ENCODE measurements at places on chromosomes 1 and 21.
A peak's percentile ranks its signal among the peaks of the same experiment; 100 is the strongest.

DNA sequence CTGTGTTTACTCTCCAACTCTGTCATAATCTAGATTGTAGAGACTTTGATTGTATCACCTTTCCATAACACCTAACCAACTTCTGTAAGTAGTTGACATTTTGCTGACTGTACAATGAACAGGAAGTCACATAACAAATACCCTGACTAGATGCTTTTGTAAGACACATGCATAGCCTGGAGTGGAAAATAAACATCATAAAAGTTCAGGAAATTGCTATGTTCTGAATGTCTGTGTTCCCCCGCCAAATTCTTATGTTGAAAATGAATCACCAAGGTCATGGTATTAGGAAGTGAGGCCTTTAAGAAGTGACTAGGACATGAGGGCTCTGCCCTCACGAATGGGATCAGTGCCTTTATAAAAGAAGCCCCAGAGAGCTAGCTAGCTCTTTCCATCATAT, 40.4 kb upstream of the ZSWIM5 start:
- DNase-seq = no peak

- DNase-seq = no peak
Observed at GRCh38 chr1:18805150-18805879, 54.1 kb downstream of the TAS1R2 start.

DNA sequence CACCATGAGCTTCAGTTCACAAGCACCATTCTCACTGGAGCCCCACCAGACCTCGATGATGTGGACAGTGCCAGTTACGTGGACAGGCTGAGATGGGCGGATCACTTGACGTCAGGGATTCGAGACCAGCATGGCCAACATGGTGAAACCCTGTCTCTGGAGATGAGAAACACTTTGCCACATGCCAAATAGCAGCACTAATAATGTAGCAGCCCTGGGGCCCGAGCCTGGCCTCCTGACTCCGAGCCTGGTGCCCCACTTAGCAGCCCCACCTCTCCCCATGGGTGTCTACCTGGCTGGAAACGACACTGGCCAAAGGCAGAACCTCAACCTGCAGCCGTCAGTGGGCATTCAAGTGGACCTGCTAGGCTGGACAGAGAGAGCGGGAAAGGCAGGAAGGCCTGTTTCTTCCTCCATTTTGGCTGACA, 129.1 kb downstream of the TOMM20 start:
- no peak for DNase-seq

DNA sequence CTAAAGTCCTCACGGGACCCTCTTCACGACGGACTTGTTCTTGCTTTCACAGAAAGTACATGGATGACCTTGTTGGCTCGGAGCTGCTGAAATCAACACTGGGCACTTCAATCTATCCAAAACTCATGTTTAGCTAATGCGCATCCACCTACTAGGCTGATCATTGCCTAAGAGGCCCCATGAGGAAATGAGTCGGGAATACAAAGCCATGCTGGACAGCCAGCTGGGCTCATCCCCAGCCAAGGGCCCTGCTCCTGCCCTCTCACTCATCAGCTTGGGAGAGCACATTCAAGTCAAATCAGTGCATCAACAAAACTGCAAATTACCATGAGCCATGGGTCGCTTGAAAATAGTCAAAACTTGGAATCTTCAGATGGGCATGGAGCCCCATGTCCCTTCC, 14.8 kb upstream of the HEYL start:
- DNase-seq = no peak

GRCh38 chr1:109112056-109112651, 1.8 kb upstream of the ELAPOR1 start:
- no peak for DNase-seq

GRCh38 chr1:27000090-27000816, 6.8 kb downstream of the TRNP1 start:
- DNase-seq = no peak

GRCh38 chr1:220950576-220950975, 71.3 kb downstream of the HLX start:
- no peak for DNase-seq

- peak; percentile 47 for DNase-seq
Observed at GRCh38 chr1:63721531-63722189, 52.2 kb upstream of the ROR1 start.

DNA sequence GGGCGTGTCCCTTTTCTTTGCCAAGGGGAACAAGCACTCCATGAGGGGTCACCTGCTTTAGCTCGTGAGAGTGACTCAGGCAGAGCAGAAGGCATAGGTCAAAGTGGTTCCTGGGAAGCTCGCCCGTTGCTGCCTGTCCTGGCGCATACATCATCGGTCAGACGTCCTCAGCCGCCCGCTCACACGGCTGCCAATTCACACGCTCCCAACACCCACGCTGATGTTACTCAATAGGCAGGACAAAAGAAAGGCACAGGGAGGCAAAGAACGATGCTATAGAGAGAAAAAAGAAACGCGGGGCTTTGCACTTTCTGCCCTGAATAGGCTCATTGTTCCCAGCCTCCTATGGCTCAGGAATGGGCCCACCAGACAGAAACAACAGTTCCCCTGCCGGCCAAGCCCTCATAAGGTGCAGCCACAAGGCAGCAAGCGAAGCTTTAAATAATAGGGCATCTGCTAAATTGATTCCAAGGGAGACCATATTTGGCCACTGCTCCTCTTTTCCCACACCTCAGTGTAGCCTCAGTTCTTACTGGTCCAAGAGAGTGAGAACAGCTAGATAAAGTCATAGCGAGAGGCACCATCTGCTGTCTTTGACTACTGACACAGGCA, 38.7 kb downstream of the VTCN1 start:
- peak; percentile 62 for DNase-seq

- no peak for DNase-seq
Observed at GRCh38 chr1:112509005-112509659, 367 bp downstream of the WNT2B start.

GRCh38 chr1:151953409-151954094, 40.1 kb downstream of the S100A10 start:
- no peak for DNase-seq

DNA sequence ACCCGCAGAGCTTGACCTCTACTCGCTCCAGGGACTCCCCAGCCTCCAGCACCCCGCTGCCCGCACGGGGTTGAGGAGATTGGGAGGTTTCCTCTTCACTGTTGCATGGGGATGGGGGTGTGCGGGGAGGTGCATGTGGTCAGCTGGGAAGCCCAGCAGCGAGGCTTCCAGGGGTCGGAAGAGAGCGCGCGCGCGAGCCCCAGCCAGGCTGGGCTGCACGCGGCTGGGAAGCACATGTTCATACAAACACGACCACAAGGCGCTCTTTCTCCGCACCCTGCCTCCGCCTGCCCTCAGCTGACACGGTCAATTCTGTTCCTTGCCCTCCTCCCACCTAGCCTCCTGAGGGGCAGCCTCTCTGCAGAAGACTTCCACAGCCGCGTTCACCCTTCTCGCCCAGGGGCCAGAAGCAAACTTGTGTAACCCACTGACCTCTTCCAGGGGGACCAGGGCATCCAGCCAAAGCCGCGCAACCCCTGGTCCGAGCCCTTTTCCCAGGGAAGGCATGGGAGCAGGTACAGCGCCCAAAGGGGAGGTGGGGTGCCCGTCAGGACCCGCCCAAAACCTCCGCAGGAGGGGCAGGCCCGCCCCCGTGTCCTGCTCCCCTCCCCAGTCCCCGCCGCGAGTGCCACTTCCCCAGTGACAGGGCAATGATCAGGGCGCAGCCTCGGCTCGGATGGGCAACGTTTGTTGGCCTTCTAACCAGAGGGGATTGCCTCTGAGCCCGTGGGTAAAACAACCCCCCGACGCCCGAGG, 1.3 kb downstream of the COL24A1 start:
- DNase-seq = peak; percentile 49

GRCh38 chr1:67840449-67840848, 7.2 kb upstream of the GNG12 start:
- no peak for DNase-seq

DNA sequence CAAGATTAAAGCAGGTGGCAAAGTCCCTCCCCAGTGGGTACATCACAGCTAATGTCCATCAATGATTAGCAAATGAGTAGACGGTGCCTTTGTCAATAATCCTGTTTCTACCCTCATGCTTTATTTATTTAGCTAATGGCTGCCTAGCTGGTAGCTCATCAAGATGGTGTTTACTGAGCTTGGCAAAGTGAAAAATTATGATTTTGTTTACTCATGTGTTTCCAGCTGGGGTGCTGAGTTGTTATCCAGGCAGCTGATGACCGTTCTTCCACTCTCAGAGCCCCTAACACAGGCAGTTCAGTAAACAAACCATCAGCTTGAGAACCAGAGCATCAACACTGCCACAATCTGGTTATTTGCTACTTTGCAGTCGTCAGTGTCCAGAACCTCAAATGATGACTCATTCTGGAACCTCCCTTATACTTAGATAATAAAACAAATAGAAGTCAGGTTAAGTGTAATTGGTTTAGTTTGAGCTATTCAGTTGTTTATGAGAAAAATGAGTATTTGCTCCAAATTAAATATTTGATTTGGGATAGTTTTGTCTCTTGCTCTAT, 163.9 kb downstream of the ST6GALNAC5 start:
- DNase-seq = no peak

DNA sequence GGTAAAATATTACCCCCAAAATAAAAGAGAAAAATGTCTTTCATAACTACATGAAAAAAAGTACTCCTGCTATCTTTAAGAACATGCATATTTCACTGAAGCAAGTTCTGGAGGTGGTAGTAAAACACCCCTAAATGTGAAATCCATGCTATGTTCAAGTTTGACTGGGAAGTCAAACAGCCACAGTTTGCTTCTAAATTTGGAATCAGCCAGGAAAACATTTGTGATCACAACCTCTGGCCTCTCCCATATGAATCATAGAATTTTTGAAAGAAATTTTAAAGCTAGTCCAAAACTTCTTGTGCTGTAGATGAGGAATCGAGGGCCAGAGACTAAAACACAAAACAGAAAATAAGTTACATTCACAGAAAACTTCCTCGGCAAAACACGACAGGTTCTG, 6.6 kb downstream of the SORT1 start:
- no peak for DNase-seq

- no peak for DNase-seq
Observed at GRCh38 chr1:246797597-246797996, 73.4 kb downstream of the SCCPDH start.

DNA sequence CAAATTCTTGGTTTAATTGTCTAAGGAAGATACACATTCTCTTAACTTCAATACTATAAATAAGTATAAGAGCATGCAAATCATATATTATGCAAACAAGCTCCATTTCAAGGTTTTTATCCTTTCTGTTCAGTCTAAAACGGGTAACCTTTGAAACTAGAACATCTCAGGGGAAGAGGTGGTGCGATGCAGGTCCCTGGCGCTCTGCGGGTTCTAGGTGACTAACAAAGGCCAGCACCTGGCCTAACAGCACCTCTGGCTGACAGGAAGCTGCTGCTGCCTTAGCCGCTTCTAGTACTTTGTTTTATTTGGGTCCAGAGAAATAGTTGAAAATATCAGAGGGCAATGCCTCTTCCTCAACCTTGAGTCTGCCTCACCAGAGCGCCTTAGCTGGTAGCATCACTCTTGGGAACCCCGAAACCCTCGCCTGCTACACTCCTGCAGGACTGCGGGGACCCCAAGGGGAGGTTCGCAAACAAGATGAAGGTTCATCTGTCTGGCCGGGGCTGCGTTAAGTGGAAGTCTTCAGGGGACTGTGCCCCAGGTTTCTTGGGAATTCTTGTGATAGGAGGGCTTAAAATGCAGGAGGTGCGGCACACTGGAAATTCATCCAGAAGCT, 45.5 kb downstream of the PRDM15 start:
- peak; percentile 25 for DNase-seq

GRCh38 chr1:102628109-102628613, 480.2 kb downstream of the COL11A1 start:
- DNase-seq = no peak

DNA sequence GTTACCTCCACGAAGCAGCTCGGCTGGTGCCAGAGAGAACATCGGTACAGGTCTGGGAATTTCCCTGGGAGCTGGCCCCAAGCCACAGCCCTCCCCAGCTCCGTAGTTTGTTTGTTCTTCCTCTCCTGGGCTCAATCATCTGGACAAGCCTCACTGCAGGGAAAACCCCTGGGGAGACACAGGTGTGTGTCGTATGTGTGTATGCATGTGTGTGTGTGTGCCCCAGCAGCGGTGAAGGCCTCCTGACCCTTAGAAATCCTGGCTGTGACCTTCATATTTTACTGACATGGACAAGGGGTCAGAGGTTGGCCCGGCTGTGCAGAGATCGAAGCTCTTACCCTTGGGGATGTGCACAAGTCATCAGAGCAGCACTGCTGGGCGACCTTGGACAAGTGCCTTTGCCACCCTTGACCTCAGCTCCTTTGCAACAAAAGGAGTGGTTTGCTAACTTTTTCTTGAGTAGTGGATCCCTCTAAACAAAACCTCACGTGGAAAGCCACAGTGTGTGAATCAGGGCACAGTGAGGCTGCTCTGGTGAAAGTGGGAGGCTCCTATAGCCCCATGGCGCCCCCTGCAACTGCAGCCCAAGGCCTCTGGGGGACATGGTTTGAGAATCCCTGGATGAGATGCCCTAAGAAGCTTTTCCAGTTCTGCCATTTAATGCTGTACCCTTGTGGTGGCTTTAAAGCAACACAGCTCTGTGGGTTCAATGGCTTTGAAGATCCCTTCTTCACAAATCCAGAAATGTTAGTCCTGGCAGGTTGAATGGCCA, 12.3 kb upstream of the IL22RA1 start:
- DNase-seq = no peak

DNA sequence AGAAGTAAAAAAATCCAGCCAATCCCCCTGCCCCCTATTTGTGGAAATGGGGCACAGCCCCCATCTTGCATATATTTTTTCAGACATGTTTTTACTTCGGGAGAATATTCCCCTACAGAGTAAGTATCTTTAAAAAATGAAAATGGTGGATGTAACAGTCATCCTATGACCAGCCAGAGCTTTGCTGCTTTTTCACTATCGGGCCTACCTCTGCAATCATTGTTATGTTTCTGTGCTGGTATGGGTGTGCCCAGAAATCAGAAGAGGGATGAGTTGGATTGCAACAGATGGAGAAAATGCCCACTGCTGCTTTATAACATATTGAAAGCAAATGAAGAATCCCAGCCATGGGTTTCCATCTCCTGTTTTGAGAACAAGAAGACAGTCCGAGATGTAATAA, 2.9 kb downstream of the CD247 start:
- no peak for DNase-seq

- no peak for DNase-seq
Observed at GRCh38 chr1:21763694-21764419, 19.1 kb downstream of the USP48 start.

DNA sequence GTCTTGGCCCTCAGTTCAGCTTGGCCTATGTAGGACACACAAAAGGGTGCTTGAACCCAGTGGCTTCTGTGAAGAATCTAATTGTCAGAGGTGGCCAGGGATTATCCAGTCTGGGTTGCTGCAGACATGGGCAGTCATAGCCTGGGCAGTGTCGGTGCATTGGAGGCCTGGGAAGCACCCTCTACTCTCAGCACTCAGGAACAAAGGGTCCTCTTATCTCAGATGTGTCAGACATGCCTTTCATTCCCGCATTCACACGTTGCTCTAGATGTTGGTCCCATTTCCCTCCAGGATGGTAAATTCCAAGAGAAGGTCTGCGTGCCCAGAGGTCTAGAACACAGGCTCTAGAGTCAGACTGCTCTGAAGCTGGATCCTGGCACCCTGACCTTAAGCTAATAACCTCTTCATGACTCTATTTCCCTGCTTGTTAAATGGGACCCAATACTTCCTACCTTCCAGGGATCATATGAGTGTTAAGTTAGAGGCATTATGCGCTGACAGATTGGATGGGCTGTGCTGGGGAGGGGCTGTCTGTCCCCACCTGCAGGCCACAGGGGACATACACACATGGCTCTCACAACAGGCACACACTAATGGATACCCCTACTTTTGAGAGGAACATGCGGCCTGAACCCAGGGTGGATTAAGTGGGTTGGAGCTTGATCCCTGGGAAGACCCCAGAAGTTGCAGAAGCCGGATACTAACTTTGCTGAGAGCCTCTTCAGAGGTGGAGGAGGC, 16.5 kb upstream of the EDN2 start:
- no peak for DNase-seq
